Activated CD4-positive, CD25-positive, alpha-beta regulatory T cell treated with anti-CD3 and anti-CD28 coated beads, Interleukin-2, amount 50 U/mL, for 72 hours (primary cell): ENCODE measurements at places on chromosomes 7 and 10.

DNA sequence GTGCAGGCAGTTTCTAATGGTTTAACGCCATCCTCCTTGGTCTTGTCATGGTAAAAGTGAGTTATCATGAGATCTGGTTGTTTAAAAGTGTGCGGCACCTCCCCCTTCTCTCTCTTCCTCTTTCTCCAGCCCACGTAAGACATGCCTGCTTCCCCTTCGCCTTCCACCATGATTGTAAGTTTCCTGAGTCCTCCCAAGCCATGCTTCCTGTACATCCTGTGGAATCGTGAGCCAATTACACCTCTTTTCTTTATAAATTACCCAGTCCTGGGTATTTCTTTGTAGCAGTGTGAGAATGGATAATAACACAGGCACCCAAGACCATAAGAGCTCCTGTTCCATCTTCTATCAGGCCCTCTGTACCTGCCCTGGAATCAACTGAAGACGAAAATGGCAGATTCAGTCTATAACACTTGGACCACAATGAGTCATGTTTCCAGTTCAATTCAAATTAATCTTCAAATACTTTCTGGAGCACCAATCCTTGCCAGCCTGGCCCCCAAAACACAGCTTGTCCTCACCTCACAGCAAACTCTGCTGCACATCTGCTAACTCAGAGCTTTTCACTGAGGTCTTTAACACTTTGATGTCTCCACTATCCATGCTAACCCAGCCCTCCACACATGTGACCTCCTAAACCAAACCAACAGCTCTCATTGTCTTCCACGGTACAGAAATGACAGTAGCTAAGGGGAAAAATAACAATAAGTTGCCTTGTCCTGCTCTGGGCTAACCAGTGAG, 73.2 kb downstream of the SFMBT2 start:
- DNase-seq, result no peak

DNA sequence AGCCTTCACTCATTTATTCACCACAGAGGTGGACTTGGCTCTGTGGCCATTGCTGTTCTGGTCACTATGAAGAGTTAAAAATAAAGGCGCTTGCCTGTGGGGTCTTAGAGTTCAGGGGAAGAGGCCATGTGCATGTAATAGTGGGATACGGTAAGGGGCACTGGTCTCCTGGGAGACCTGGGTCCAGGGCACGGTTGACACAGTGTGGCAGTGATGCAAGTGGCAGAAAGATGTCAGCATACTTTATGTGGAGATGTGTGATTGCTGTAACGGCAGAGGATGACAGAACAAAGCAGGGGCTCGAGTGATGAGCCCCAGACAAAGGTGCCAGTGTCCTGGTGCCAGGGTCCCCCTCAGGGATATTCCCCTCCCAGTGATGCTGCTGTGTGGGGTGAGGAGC, 8.6 kb downstream of the ZSCAN25 start:
- DNase-seq, result no peak

DNA sequence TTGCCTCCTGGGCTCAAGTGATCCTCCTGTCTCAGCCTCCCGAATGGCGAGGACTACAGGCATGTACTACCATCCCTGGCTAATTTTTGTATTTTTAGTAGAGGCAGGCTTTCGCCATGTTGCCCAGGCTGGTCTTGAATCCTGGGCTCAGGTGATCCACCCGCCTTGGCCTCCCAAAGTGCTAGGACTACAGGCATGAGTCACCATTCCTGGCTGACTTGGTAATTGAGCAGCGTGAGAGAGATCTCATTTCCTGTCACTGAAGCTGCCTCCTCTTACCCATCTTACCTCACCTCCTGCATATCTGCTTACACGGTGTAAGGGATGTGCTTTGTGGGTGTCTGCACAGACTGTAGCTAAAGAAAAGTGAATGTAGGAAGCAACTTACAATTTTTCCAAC, 9.7 kb downstream of the IFIT3 start:
- no peak for DNase-seq

- DNase-seq, result no peak
These were observed 252.2 kb upstream of the HABP2 start for GRCh38 chr10:113300617-113301016.

DNA sequence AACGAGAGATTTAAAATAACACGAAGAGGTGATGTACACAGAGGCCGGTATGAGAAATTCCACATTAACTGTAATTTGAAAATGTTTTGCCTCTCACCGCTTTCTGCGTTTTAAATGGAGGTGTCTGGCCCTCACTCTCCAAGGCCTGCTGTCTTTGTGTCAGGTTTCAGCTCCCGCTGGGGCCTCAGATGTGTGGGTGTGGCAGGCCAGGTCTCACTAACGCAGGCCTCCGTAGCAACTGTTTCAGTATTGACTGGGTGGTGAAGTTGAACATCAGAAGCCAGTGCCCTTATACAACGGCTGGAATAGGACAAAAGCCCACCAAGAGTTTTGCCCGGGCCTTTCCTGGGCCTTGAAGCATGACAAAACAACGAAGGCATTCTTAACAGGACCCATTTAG, 303.1 kb downstream of the ADARB2 start:
- DNase-seq, result no peak

DNA sequence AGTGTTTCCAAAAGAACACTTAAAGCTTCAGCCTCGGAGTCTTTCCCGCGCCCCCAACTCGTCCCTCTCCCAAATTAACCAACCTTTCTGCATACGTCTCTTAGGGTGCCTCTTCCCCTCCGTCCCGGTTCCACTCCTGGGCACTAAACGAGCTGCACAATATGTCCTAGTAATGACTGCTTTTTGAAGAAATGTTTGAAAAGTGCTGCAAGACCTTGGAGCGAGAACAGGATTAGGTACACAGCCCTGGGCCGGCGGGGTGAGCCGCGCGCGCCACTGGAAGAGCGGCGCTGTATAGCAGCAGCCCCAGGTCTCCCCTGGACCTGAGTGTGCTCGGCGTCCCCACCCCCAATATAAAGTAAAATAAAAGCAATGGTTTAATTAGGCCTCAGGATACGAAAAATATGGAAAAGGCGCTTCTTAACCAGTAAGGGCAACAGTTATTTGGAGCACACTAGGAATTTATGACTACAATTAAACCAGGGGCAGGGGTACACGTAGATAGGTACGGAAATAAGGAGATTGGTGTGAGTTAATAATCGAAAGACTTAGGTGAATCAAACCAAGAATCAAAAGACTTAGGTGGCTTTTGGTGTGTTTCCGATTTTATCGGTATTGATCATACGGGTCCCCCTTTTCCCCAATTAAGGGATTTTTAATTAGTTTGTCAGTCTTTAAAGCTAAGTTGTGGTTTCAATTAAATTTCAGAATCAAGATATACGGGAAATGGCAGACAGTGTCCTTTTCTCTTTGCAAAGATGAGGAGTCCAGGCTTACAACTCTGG, 1.9 kb downstream of the TET1 start:
- no peak for DNase-seq

GRCh38 chr7:39816462-39817060, 133.5 kb upstream of the CDK13 start:
- DNase-seq, result no peak

GRCh38 chr10:103859161-103860086, 4.0 kb upstream of the SH3PXD2A start:
- peak; percentile 53 for DNase-seq

GRCh38 chr10:63703740-63704345, 182.6 kb downstream of the REEP3 start:
- no peak for DNase-seq

DNA sequence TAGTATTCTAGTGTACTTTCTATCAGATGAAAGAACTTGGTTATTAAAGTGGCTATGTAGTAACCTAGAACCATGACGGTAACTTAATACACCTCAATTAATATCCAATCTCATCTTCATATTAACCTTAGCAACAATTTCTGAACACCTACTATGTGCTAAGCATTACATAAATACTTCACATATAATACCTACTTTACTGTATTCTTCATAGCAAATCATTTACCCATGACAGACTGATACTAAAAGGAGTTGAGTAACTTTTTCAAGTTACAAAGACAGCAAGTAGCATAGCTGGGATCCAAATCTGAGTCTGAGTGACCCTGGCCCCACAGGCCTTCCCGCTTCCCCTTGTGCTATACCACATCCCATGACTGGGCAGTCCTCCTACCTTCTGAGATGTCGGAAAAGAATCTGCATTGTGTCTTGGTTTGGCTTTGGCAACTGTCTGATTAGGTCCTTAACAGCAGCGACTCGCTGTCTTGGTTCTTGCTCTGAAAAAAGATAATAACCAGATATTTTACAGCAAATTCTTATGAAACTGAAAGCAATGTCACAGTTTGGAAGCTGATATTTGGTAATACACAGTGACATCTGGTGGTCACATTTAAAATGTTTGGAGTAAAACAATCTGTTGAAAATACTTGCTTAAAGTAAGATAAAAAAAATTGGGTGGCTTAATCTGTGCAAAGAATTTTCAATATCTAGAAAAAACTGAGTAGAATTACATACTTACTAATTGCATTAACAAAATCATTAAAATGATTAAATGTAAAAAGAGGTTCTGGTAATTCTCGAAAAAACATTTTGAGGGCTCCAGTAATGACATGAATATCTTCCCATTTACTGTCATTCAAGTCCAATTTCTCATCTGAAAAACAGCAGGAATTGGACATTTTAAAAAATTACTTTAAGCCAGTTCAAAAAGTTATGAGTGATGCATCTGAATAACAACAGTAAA, 120.1 kb downstream of the ARHGAP12 start:
- no peak for DNase-seq

GRCh38 chr10:86970162-86970981, 2.1 kb downstream of the ADIRF start:
- DNase-seq, result no peak

- no peak for DNase-seq
These were observed at the start of gene IL6 for GRCh38 chr7:22726907-22727713. IL6 (plus strand) TSS chr7:22727200; CDS start chr7:22727263, 63 bp downstream.

DNA sequence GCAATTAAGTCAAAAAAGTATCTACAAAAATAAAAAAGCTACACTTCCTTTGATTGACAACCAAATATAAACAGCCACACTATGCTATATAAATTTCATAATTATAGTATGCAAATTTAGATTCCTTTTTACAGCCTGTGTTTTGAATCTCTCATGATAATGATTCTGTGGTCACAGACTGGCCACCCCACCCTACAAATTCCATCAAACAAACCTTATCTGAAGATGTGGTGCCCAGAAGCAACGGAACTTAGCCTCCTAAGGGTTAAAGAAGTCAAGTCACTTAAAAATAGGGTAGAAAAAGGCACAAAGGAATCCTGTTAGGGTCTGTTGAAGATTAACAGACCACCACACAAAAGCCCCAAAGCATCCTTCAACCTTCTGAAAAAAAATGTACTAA, 351.8 kb downstream of the INHBA start:
- no peak for DNase-seq

GRCh38 chr7:113639221-113639620, 279.6 kb downstream of the PPP1R3A start:
- no peak for DNase-seq

DNA sequence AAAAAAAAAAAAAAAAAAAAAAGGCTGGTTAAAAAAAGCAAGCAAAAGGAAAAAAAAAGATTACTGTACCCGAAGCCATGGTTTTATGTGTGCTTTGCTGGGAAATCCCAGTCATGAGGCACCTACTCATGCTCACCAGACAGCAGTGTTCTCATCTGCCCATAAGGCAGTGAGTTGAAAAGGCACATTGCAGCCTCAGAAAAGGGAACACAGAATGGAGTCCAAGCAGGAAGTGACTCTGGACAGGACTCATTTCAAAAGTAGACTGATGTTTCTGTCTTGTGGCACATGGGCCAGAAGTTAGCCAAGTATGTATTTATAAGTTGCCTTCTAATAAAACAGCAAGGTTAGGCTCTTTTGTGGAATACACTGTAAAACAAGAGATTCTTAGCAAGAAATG, 40.2 kb downstream of the PDSS1 start:
- no peak for DNase-seq

DNA sequence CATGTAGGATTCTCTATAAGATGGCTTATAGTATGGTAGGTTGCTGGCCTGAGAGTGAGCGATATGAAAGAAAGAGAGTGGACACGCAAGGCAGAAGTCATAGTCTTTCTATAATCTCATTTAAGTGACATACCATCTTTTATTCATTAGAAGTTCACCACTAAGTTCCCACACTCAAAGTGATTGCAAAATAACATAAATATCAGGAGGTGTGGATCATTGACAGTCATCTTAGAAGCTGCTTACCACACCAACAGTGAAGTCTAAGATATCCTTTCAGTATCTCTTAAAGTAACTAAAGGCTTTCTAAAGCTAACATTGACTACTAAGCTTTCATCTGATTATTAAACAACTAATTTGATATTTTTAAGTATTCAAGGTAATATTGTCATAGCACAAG, 36.9 kb upstream of the GNAI1 start:
- DNase-seq, result no peak

GRCh38 chr7:25171071-25171470, 46.0 kb upstream of the CYCS start:
- DNase-seq, result no peak

GRCh38 chr10:37488792-37489657, 363.6 kb downstream of the ANKRD30A start:
- no peak for DNase-seq

DNA sequence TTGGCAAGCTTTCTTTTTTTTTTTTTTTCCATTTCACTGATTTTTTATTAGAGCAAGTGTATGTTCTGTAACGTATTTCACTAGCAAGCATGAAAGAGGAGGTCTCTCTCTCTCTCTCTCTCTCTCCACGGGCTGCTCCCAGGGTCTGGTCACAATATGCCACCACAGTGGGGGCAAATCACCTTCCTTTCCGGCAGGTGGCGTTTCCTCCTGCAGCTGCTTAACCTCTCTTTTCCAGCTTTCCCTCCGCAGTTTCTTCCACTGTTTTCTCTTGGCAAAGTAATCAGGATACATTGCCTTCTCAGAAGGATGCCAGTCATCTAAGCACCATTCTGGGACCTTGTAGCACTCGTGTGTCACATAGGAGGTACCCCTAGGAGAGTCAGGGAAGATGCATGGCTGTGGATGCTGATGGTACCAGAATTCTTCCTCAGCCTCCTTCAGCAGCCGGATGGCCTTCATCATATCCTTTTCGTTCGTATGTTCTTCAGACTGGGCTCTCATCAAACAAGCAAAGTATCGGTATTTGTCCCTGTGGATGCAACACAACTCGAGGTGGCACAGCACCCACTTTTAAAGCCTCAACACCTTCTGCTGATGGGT, 197.3 kb upstream of the PODXL start:
- DNase-seq, result no peak

- no peak for DNase-seq
These were observed 87.4 kb downstream of the CELF2 start for GRCh38 chr10:11104772-11105675.

- DNase-seq, result no peak
These were observed 9.6 kb downstream of the TPK1 start for GRCh38 chr7:144826208-144826607.
